ENCODE measurements at places on chromosomes 13 and 19.

DNA sequence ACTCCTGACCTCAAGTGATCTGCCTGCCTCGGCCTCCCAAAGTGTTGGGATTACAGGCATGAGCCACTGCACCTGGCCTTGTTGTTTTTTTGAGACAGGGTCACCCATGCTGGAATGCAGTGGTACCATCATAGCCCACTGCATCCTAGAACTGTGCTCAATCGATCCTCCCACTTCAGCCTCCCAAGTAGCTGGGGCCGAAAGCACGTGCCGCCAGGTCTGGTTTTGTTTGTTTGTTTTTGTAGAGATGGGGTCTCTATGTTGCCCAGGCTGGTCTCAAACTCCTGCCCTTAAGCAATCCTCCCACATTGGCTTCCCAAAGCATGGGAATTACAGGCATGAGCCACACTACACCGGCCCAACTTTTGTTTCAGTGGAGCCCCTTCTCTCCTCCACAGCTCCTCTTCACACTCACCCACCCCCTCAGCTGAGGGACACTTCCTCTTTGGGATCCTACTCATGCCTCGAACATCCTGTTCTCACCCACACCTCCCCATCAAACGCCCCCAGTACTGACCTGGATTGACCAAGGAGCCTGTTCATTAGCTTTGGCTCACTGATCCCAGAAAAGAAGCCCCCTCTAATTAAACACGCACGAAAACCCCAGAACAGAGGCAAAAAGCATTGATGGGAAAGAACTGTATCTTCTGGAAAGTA, 12.8 kb upstream of the CERS4 start:
- DNase-seq, result no peak

- DNase-seq, result no peak
These were observed 43.2 kb downstream of the SERTM1 start for GRCh38 chr13:36717017-36717416.

- DNase-seq, result no peak
These were observed 512 bp downstream of the LRRC8E start for GRCh38 chr19:7888826-7889217.

DNA sequence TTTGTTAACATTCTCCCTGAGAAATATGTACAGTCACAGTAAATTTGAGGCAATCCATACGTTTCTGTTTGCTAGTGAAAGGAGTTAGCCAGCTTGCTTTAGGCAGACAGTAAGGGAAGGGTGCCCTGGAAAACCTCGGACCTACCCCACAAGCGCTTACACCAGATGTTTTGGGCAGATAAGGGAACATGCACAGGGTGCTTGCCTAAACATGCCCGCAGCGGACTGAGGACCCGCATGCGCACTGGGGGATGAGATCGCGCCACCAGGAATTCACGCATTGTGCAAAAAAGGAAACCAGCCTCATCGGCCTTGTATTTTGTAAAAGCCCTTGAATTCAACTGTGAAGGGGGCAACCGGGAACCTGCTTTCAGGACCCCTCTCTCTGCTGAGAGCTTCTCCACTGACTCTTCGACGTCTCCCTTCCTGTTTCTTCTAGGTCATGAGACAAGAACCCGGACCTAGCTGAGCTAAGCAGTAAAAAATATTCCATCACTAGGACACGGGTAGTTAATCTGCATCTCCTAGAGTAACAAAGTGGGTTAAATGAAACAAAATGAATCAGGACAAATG, 1399.2 kb upstream of the ATXN8OS start:
- no peak for DNase-seq

GRCh38 chr13:111876506-111876905, 190.4 kb upstream of the SOX1 start:
- peak; percentile 13 for DNase-seq

GRCh38 chr19:3981373-3981735, 3.9 kb downstream of the EEF2 start:
- no peak for DNase-seq

- DNase-seq, result no peak
These were observed 118.2 kb downstream of the SIPA1L3 start for GRCh38 chr19:38024992-38025908.

GRCh38 chr19:6011794-6012193, 33.9 kb upstream of the RANBP3 start:
- DNase-seq, result no peak

DNA sequence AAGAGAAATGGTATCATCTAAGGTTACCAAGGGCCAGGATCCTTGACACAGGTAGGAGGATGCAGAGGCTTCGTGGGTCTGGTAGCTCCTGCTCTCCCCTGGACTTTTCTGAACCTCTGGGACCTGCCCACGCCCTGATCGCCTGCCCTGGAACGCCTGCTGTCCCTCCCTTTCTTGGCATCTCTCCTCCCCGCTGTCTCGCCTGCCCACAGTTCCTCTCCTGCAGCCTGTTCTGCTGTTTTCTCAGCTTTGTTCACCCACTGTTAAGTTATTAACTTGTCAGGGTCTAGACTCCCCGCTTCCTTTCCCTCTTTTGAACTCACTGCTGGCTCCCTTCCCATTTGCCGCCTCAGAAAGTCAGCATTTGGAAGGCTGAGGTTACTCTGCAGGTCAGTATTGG, 19.8 kb downstream of the SERP2 start:
- DNase-seq, result no peak

DNA sequence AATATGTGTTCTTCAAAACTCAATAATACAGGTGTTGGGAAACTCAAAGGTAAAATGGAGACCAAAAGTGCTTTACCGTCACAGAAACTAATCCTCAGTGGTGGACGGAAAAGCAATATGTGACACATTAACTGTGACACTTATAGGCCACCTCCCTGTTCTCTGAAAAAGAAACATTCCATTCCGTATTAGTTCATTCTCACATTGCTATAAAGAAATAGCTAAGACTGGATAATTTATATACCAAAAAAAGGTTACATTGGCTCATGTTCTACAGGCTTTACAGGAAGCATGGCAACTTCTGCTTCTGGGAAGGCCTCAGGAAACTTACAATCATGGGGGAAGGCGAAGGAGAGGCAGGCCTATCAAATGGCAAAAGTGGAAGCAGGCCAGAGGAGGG, 435.3 kb upstream of the HTR2A start:
- no peak for DNase-seq

GRCh38 chr13:25213715-25214114, 41.6 kb upstream of the AMER2 start:
- DNase-seq, result no peak

- no peak for DNase-seq
These were observed 31.9 kb downstream of the NFIC start for GRCh38 chr19:3398114-3398899.

DNA sequence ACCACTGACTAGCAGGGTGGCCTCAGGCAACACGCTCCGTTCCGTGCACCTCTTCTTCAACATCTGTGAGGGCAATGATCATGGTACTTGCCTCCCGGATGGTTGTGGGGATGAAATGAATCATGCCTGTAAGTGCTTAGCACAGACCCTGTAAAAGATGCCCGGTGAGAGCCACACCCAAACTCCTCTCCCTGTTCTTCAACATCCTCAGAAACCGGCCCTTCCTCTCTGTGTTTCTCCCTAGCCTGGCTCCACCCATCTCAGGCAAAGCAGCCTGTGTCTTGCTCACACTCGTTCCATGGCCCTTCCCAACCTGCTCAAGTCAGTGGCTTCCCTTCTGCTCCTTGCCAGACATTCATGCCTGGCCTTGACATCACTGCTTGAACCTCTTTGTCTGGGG, 5.8 kb upstream of the DMKN start:
- DNase-seq, result no peak

GRCh38 chr13:38366954-38367645, 17.4 kb downstream of the UFM1 start:
- DNase-seq, result no peak

- DNase-seq, result no peak
These were observed 175.5 kb downstream of the COL4A1 start for GRCh38 chr13:110131424-110131823.

GRCh38 chr19:4830768-4831265, 695 bp downstream of the TICAM1 start:
- DNase-seq, result no peak

DNA sequence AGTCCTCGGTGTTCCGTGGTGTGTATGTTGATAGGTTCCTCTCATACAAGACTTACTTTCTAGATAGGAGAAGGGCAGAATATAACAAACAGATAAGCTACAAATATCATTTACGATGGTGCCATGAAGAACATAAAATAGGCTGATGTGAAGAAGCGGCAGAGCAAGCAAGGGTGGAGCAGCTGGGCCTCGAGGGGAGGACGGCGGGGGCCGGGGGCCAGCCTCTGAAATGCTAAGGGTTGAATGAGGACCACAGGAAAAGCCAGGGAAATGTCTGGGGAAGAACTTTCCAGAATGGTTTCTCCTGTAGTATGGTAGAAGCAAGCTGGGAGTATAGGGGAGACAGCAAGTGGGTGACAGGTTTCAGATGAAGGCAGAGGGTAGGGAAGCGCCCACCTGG, 529.5 kb downstream of the LIG4 start:
- no peak for DNase-seq

- no peak for DNase-seq
These were observed 465.9 kb upstream of the ATXN8OS start for GRCh38 chr13:69641773-69642172.

GRCh38 chr19:45249261-45250033, 1.6 kb upstream of the MARK4 start:
- DNase-seq, result no peak

DNA sequence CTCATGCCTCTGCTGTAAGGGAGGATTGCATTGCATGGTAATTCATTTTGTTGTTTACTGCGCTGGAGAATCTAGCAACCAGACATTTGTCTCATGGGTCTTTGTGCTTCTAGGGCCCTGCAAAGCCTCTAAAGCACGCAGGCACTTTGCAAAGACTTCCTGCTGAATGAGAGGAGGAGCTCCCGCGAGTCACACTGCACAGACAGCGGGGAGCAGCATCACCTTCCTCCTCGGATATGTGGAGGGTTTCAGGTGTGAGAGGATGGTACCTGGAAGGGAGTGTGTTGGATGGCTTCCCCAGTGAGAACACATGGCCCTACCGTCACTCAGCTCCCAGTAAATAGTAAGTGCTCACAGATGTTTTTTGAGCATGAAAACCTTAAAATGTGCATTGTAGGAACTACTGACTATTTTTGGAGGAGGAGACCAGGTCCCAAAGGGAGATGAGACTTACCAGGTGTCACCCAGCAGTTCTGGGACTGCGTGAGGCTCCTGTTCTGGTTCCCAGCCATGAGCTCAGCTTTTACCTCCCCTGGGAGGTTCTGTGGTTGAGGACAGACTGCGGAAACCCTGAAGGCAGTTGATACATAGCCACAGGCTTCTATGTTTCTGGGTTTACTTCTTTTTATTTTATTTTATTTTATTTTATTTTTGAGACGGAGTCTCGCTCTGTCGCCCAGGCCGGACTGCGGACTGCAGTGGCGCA, 278.0 kb downstream of the FGF9 start:
- DNase-seq, result no peak

DNA sequence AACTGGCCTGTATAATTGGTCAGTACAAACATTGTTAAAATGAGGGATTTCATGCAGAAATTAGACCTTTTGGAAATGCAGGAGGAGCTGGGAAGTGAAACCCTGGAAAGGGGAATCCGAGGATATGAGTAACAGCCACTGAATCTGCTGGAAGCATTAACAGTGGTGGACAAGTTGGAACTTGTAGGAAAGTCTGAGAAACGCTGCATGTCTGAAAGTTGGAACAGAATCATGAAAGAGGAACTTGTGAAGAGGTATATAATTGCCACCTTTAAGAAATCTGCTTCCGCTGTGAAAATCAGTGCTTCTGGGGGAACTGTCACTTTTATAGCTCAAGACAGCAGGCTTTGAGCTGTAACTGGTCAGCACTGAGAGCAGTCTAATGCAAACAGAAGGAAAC, 716.5 kb upstream of the PRR20A start:
- DNase-seq, result no peak

DNA sequence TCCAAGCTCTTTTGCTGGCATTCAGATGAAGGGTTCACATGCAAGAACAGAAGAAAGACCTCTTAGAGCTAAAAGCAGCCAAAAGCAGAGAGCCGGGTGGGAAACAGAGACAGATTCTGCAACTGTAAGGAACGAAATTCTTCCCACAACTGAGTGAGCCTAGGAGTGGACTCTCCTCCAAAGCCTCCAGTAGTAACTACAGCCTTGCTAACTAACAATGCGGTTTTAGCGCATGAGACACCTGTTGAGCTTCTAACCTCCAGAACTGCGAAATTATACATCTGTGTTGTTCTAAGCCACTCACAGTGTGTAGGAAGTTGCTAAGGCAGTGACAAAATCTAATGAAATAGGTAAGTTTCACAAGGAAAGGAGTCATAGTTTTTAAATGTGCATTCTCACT, 98.1 kb upstream of the SLITRK1 start:
- DNase-seq, result no peak

DNA sequence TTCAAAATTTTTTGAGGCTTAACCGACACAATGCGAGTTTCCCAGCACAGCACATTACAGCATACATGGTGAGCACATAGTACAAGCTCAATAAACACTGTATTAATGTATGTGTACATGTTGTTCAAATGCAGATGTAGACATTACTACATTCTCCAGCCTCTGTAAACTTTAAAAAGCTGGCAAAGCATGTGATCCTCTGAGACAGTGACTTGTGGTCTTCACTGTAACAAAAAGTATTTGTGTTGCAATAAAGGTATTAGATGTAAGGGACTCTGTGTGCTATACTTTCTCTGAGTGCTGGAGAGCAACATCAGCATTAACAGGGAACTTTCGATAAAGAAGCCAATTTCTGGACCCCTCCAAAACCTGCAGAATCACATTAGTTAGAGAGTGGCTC, 46.4 kb upstream of the ZNF254 start:
- no peak for DNase-seq

DNA sequence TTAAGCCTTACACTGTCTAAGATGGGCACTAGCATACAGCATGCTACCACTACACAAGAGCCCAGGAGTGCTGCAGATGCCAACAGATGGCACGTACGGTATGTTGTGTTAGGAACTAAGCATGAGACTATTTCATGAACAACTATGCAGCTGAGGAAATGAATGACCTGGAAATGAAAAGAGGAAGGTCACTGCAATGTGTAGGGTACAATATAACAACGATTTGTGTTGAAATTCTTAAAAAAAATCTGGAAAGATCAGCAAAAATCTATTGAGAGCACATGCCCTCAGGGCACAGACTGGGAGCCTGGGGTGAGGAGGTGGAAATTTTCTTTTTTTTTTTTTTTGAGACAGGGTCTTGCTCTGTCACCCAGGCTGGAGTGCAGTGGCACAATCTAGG, 14.4 kb downstream of the HAUS8 start:
- no peak for DNase-seq

DNA sequence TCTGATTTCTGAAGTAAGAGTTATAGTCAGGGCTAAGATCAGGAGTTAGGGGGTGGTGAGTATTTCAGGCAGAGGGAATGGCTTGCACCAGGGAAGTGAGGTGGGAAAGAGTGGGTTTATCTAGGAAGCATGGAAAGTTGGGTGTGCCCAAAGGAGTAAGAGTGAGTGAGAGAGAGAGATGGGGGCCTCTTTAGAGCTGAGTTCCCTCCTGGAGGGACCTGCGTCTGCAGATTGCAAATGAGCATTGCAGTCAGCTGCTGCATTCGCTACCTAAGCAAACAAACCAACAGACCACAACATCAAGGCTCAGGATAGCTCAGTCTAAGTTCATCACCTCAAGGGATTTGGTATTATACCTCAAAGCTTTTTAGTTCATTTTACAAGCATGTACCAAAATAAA, 405.8 kb downstream of the FGF9 start:
- peak; percentile 13 for DNase-seq

Data from CD8-positive, alpha-beta T cell (primary cell).